ENCODE measurements at places on chromosomes 12 and 14.
A peak's percentile ranks its signal among the peaks of the same experiment; 100 is the strongest.

DNA sequence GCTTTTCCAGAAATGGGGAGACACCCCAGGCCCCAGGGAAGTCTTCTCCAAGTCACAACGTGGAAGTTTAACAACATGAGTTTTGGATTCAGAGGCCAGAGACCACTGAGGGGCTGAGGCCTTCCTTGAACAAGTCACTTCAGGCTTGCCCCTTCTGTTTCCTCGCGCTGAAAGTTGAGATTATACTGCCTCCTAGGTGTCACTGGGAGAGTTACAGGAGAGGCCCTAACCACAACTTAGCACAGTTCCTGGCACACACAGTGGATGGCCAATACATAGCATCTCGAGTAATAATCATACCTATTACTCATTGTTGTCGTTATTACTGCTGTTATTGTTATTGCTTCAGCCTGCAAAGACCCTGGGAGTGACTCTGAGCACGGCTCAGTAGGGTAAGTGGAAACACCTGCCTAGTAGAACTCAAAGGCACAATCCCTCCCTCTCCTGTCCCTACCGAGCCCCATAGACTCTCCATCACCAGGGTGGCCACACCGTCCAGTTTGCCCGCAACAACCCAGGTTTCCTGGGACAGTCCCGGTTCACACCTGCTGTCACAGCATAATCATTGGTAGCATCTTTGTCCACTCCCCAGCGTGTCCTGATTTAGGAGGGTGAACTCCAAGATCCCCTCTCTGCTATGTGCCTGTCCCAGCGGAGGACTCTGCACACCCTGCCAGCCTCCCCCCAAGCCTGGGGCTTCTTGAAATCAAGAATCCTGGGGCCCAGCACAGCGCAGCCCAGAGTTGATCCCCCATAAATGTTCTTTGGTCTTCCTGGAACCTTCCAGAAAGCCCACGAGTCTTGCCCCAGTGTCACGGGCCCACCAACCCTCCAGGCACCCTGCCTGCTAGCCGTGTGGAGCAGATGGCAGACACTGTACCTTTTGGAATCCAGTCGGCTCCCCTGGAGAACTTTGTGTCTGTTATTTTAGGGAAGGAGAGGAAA, 85.0 kb downstream of the SYNE3 start:
- no peak for DNase-seq

GRCh38 chr12:31321186-31321896, 4.6 kb downstream of the SINHCAF start:
- DNase-seq = no peak

DNA sequence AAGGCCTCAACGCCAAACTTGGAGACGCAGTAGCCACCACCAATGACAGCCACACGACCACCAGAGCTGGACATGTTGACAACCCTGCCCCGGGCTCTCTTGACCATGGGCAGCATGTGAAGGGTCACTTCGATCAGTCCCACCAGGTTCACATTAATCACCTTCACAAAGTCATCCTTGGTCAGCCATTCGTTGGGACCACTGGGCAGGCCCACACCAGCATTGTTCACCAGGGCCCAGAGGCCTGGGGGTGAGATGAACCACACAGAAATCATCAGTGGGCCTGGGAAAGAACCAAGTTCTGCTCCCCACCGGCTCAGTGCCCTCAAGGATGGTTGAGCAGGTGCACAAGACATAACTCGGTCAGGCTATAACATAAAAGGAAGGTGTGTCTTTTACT, 4.0 kb downstream of the SDR9C7 start:
- no peak for DNase-seq

DNA sequence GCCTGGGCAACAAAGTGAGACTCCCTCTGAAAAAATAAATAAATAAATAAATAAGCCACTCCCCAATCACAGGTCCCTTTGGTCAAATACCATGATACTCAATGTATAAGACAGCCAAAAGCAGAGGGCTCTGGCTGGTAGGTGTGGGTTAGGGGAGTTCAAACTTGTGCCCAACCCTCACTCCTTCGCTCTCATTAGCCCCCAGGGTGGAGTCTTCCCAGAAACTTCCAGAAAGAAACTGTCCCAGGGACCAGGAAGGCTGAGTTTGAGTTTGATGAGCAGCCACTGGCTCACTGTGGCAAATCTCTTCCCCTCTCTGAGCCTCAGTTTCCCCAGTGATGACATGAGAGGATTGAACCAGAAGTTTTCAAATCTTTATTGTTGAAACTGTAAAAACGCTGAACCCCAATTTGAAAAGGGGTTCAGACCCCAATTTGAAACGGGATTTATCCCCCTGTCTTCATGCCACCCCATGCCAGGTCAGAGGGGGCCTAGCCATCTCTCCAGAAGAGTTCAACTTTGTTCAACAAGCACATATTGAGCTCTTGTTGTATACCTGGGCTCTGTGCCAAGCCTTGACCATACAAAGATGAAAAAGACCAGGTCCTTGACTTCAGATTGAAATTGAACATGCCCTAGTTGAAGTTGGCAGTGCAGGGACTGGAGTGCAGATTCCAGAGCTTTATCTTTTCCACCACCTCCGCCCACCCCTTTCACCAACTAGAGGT, 9.1 kb upstream of the FAM222A start:
- no peak for DNase-seq

- DNase-seq = no peak
These were observed 11.8 kb downstream of the SLC6A12 start for GRCh38 chr12:202081-202731.

DNA sequence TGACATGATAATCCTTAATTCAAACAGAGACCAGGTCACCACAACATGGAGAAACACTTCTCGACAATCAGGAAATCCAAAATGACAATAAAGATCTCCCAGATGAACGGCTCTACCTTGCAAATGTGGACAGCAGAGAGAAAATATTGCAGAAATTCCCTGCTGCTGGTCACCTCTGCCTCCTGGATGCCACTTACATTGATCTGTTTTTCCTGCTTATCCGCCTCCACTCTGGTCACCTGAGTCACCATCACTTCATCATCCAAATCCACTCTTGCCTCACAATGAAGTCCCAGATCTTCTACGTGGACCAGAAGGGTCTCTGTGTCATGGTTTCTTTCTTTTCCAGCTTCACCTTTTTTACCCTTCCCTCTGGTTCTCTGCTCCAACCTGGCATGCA, 21.1 kb downstream of the TTC9 start:
- DNase-seq = no peak

DNA sequence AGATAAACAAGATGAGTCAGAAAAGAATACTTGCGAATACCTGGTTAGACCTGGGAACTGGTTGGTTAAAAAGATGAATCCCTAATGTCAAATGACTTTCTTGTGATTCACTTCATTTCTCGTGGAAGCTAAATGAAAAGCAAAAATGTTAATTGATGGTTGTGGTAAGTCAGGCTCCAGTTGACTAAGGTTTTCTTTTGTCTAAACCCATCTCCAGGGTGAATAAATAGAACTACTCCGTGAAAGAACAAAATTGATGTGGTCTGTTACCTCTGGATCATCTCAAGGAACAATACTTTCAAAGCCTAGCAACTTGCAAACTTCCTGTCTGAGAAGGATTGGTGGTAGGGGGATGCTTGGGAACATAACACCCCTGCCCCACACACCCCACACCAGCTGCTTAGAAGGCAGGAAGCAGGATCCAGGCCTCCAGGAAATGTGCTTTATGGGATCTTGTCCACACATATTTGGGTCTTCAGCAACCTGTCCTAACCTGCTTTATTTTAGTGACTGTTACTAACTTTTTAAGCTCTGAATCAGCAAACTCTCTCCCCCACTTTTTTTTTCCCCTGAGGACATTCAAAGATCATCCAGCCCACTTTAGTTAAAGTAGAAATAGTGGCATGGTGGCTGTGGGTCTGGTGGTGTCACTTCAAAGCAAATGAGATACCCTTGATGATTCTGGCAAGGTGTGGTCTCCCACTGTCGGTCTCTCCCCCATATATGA, 60.4 kb upstream of the PTHLH start:
- no peak for DNase-seq

- no peak for DNase-seq
These were observed 50.0 kb downstream of the PTPRO start for GRCh38 chr12:15372352-15372751.

DNA sequence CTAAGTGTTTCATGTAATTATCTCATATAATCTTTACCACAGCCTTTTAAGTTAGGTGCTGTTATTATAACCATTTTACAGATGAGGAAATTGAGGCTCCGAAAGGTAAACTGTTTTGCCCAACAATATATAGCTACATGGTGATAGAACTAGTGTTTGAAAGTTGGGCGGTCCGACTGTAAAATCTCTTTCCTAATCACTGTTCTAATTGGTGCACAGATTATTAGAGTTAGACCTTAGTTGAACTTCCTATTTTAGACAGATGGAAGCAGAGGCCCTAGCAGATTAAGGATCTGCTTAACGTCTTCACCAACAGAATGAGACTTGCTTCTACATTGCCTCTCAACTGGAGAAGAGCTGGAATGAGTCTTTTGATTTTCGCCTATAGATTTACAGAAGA, 30.0 kb upstream of the DUSP6 start:
- no peak for DNase-seq

DNA sequence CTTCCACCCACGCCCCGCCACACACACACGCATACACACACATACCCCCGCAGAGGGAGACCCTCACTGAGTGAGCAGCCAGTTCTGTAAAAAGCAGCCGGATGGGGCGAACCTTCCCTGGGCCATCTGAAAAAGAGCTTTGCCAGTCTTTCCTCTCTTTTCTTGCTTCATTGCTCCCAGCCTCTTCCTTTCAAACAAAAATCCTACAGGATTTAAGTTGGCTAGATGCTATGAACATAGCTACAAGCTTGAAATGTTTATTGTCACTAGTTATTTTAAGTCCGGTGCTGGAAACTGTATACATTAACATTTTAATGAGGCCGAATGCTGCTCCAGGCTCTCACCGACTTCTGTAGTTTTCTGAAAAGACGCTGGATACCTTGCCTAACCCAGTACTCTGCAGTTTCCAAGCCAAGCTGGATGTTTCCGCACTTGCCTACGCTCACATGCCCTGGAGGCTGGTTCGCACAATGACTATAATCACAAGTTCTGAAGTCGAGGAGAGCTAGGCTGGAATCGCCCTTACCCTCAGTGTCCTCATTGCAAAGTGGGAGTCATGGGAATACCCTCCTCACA, 39.2 kb downstream of the LTBP2 start:
- peak; percentile 67 for DNase-seq

GRCh38 chr14:95143808-95144620, 13.3 kb downstream of the DICER1 start:
- DNase-seq = peak; percentile 66

- DNase-seq = peak; percentile 37
These were observed 26.3 kb upstream of the PTGDR start for GRCh38 chr14:52241087-52241793.

- peak; percentile 48 for DNase-seq
These were observed 77.6 kb upstream of the PRKD1 start for GRCh38 chr14:30005114-30005808.

DNA sequence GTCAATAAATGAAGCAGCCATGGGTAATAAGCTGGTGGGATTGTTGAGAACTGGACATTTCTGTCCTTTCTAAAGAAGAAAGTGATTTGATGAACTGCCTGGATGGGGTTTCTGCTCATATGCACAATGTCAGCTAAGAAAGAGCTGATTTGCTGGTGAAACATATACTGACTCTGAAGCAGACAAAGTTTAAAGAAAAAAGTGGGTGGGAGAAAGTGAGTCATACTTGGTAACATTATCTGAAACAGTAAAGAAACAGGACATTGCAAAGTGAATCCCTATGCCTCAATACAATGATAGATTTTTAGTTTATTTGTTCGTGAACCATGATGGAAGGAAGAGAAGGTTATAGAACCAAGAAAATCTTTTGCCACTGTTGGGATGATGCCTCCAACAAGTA, 95.6 kb upstream of the DNM1L start:
- DNase-seq = no peak
